T47D (cell line): ENCODE measurements at places on chromosomes 1 and 21.
A peak's percentile ranks its signal among the peaks of the same experiment; 100 is the strongest.

DNA sequence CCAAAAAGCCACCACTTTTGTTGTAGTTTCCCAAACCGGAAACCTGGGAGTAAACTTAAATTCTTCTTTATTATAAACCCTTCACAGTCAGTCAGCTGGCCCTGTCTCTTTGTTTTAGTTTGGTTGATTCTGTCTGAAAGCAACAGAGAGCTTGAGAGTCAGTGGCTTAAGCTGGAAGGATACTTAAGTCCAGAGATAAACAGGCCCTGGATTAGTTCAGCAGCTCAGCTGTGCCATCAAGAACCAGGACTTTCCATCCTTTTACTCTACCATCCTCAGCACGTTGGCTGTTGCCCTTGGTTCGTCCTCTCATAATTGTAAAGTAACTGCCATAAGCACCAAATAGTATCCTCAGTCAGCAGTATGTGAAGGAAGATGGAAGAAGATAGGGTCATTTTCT lies 4.5 kb downstream of the DESI2 start:
- no peak for DNase-seq

DNA sequence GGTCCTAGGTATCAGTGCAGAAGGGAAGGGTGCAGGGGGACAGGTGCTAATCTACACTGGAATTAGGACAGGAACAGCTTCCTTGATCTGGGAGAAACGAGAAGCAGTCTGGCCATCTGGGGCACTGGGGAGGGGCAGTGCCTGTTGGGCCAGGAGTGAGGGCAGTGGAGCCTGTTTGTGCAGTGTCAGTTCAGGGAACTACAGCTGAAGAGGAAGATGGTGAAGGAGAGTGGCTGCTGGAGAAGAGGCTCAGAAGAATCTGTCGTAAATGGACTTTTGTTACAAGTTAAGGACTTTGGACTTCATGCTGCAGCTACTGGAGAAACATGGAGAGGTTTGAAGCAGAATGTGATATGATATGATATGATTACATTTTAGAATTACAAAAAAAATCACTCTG lies 3.2 kb upstream of the TNFSF4 start:
- peak; percentile 20 for DNase-seq

- no peak for DNase-seq
Observed at GRCh38 chr1:29953961-29954360, 717.6 kb downstream of the PTPRU start.

- peak; percentile 13 for DNase-seq
Observed at GRCh38 chr1:79363430-79363829, 356.9 kb upstream of the ADGRL4 start.

- peak; percentile 57 for DNase-seq
Observed at GRCh38 chr1:198686069-198686728, 47.4 kb downstream of the PTPRC start.

DNA sequence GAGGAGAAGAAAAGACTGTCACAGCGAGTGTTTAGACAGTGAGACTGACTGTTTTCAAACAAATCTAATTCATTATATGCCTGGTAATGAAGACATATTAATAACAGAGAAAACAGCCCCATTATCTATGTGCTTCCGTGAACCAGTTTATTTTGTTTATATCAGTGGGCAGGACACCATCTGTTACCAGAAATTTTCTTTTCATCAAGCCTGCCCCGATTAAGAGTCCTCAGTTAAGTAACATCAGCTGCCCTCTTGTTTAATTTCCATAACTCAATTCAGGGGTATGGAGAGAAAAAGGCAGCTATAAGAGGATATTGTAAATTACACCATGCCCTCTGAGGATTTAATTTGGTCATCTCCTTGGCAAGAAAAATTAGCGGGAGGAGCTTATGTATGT lies 94.0 kb downstream of the TMEM200B start:
- DNase-seq, result no peak

DNA sequence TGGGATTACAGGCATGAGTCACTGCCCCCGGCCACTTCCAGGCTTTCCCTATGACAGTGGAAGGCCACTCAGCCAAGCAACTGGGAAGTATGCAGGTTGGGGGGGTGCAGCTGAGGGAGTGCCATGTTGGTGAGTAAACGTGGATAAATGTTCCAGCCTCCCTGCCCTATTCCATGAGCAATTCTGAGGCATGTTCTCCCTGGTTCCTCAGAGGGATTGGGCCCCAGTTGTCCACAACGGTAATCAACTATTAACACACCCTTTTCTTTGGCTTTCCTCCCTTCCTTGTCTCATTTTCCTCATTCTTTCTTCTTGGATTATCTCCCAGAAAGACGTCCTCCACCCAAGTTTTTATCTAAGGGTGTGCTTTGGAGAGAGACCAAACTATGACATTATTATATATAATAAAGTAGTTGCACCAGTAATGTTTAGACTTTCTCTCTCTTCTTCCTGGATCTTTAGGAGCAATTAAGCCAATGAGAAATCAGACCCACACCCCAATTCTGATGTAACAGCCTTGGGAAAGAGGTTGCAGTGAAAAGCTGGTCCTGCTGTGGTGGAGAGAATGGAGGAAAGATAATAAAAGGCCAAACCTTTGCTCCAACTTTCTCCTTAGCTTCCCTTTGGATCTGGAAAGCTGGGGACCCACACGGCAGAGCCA lies 6.8 kb upstream of the SLAMF9 start:
- DNase-seq, result no peak

DNA sequence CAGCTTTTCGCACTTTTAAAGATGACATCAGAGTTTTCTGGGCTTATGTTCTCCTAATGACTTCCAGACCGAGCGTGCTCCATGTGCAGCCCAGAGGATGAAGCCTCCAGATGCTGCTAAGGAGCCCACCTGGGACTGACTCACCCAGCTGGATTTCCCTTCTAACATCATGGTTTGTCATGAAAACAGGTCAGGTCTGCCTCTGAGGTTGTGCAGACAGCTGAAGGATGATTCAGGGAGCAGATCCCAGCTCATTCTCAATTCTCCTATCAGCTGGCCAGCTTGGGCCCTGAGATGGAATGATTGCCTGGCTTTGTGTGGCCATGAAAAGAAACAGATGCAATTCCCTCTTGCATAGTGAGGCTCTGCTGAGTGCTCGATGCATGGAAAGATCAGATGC lies 123.9 kb upstream of the DUSP10 start:
- DNase-seq, result no peak

- no peak for DNase-seq
Observed at GRCh38 chr21:26437326-26438009, 135.6 kb downstream of the CYYR1 start.

DNA sequence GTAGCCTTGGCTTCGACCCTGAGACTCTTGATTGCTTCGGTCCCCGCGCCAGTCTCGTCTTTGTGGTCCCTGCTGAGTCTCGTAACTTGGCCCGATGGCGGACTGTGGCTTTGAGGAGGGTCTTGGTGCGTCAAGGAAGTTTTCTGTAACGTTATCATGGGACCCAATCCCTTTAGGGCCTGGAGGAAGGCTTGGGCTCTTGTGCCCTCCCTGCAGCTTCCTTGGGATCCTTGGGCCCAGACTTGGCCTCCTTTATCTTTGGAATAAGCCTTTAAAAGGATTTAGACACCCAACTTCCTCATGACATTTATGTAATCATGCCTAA lies 371 bp downstream of the ZMPSTE24 start:
- DNase-seq, result no peak

DNA sequence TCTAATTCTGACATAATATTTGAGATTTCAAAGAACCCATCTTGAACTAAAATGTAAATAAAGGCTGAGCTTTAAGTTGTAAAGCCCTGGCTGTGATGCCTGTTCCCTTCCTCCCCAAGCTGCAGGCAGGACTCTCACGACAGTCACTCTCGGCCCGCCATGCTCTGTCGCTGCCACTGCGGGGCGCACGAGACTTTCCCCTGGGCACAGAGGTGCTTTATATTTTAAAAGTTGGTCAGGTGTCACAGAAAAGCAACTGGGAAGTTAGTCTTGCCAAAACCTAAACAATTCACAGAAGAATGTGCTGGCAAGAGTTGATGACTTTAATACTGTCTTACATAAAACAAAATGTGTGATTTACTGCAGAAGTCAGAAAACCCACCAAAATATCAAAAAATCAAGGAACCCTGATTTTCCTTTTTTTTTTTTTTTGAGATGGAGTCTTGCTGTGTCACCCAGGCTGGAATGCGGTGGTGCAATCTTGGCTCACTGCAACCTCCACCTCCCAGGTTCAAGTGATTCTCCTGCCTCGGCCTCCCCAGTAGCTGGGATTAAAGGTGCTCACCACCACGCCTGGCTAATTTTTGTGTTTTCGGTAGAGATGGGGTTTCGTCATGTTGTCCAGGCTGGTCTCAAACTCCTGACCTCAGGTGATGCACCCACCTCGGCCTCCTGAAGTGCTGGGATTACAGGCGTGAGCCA lies 10.7 kb downstream of the LRRC47 start:
- DNase-seq, result no peak
